Femur (tissue), 1 donor: ENCODE measurements at places on chromosomes 7 and 10.

DNA sequence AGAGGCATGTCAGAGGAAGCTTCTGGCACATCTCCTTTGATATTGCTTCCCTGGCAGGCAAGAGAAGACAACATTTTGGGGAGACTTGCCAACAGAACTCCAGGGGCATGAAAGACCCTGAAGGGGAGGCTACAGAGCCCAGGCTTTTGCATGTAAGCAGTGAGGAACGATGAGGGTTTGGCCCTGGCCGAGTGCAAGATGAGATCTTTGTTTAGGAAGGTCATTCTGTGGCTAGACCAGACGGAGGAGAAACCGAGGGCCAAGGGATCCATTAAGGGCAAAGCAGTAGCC is 3.8 kb downstream of the SVIL start:
- no peak for DNase-seq

GRCh38 chr7:43296306-43296705 is 183.9 kb downstream of the HECW1 start:
- DNase-seq: peak; percentile 55

GRCh38 chr7:126378642-126379041 is 874.1 kb downstream of the GRM8 start:
- no peak for DNase-seq

- no peak for DNase-seq
These were observed 4.6 kb downstream of the POLM start for GRCh38 chr7:44077681-44078091.

DNA sequence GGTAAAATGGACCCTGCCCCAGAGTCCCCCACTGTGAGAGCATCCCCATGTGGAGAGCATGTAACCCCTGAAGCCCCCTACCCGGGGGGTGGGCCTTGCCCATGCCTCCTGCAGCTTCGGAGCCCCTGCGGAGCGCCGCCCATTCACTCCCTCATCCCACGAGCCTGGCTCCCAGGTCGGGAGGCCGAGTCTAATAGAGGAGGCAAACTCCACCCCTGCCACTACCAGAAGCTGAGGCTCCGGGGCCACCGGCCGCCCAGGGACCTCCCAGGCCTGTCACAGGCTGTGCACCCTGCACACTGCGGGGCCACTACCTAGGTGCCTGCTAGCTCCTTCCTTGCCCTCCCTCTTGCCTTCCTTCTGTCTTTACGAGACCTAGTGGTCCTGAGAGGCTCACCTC is 17.4 kb downstream of the WDR86 start:
- no peak for DNase-seq
